ENCODE measurements at places on chromosomes 16 and 17.

DNA sequence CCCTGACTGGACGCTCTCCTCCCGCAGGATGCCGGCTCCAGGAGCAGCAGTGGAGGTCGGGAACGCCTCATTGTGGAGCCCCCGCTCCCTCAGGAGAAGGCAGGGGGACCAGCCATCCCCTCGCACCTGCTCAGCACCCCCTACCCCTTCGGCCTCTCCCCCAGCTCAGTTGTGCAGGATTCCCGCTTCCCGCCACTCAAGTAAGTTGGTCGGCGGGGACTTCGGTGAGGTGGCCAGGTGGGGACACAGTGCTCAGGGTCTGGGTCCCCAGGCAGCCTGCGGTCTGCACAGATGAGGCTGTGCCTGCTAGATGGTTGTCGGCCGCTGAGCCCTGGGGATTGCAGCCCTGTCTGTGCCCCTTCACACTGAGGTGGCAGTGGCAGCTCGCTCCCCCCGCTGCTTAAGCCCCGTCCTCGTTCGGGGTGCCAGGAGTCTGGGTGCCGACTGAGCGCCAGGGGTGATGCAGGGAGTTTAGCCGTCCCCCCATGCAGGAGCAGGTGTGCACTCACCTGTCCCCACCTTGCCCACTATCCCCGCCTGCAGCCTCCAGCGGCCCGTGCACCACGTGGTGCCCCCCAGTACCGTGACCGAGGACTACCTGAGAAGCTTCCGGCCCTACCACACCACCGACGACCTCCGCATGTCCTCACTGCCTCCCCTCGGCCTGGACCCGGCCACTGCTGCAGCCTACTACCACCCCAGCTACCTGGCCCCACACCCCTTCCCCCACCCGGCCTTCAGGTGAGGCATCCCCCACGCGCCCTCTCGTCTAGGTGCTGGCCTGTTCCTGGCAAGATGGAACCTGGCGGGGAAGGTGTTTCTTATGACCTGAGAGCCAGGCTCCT is 34.3 kb downstream of the GINS2 start:
- no peak for DNase-seq

DNA sequence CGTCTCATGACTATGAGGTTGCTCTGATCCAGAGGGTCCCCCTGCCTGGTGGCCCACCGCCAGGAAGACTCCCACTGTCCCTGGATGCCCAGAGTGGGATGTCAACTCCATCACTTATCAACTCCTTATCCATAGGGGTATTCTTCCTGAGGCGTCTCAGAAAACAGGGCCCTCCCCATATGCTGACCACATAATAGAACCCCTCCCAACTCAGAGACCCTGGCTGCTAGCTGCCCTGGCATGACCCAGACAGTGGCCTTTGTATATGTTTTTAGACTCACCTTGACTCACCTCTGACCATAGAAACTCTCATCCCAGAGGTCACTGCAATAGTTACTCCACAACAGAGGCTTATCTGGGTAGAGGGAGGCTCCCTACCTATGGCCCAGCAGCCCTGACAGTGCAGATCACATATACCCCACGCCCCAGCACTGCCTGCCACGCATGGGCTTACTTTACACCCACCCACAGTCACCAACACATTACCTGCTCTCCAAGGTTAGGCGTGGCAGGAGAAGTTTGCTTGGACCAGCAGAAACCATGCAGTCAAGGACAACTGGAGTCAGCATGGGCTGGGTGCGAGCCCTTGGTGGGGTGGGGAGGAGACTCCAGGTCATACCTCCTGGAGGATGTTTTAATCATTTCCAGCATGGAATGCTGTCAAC is 2.3 kb upstream of the G6PC1 start:
- no peak for DNase-seq

- no peak for DNase-seq
Measured at GRCh38 chr17:81992306-81993102, 15.1 kb downstream of the ASPSCR1 start.

DNA sequence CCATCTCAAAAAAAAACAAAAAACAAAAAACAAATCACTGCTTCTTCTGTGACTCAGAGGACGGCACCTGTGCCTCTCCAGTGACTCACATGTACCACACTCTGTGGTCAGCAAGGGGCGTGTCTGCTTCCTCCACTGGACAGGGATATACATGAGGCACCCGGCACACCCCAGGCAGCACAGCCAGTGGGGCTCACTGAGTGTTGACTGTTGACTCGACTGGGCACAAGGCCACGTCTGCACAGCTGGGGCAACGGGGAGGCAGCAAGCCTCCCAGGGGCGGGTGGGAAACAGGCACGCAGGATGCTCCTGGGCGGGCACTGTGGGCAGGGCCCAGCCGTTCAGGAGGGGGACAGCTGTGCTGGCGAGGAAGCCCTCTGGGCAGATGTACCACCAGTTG is 64.1 kb downstream of the TIMM22 start:
- DNase-seq: peak; percentile 82

DNA sequence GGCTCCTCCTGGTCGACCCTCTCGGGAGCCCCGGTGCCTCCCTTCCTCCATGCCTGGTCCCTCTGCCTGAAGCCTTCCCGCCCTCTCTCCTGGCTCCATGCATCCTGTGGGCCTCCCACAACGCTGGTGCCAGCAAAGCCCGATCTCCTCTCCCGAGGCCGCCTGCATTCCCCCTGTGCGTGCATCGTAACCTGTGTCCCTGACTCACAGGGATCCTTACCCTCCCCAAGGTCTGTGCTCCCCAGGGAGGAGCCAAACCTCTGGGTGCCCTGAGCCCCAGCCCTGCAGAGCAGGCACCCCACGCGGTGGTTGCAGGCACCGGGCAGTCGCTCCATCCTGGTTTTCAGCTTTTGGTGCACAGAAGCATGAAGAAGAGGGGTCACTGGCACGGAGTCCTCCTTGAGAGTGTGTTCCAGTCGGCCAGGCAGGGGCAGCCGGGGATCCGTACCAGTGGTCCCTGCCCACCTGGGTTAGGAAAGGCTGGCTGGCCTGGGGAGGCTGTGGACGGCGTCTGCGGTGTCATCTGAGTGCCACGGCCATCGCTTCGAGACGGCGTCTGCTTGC is 1.8 kb upstream of the ENPP7 start:
- DNase-seq: no peak

GRCh38 chr16:14303639-14304394 is 232.7 kb downstream of the MRTFB start:
- no peak for DNase-seq

DNA sequence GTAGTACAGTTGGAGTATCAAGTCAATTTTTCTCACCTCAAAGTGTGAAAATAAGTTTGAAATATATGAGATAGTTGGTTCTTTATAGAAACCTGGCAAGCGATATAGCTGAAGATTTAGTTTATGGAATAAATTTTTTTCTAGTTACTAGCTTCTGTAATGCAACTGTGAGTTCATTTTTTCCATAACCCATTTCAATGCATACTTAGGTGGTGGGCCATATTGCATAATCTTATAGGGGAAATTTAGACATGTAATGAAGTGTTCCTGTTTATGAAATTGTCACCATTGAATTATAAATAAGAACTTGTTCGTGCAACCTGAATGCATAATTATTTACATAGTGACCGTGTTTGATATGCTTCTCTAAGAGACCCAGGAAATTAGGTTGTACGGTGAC is 9.0 kb downstream of the MOSMO start:
- DNase-seq: peak; percentile 46

- DNase-seq: no peak
Measured at GRCh38 chr16:66798161-66798560, 3.2 kb downstream of the TERB1 start.

DNA sequence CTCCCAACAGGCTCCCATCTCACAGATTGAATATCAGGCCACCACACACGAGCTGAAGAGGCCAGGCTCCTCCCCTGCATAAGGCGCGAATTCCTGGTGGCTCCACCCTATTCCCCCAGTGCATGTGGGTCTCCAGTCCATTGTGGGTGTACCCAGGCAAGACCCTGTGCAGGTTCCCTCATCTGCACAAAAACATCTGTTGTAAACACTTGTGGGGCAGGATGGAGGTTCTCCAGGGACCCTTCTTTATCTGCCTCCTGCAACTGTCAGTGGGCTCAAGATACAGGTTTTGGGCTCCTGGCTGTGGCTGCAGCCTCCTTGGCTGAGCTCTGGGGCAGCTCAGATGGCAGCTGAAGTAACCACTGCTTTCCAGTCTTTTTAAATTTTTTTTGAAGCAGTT is 17.6 kb upstream of the LGALS9 start:
- no peak for DNase-seq

DNA sequence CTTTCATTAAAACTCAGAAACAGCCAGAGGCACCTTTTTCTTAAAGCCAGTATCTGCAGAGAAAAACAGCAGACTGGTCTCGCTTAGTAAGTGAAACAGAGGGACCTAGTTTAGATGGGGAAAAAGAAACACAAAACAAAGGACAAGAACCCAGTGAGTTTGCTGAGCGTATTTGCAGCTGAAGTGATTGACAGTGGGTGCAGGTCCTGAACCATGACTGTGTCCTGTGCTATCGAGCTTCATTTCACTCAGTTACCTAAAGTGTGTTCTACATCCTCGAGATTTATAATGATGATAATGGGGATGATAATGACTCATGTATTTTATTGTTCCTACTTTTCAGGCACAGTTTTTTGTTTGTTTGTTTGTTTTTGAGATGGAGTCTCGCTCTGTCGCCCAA is 31.7 kb upstream of the WFIKKN2 start:
- DNase-seq: no peak

GRCh38 chr17:8122924-8123694 is 797 bp downstream of the HES7 start:
- DNase-seq: no peak

DNA sequence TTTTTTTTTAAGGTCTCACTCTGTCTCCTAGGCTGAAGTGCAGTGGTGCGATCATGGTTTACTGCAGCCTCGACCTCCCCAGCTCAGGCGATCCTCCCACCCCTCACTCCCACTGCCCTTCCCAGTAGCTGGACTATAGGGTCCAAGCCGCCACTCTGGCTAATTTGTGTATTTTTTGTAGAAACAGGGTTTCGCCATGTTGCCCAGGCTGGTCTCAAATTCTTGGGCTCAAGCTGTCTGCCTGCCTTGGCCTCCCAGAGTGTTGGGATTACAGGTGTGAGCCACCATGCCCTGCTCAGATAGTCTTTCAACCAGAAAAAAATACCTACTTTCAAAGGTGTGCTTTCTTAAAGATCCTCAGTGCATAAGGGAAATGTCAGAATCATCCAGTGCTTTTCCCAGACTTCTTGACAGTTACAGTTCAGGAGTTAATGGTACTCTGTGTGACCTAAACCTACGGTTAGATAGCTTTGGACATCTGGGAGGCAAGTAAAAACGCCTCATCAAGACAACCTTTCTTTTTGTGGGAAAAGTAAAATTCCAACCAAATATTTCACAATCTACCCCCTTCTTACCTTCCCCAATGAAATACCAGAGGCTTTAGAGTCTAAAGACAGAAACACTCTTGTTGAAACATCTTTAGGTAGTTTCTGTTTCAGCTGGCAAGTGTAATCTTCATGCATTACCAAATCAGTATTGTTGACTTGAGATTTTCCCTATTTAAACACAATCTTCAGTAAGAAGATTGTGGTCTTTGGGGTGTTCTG is 6.8 kb downstream of the RSPRY1 start:
- DNase-seq: no peak

DNA sequence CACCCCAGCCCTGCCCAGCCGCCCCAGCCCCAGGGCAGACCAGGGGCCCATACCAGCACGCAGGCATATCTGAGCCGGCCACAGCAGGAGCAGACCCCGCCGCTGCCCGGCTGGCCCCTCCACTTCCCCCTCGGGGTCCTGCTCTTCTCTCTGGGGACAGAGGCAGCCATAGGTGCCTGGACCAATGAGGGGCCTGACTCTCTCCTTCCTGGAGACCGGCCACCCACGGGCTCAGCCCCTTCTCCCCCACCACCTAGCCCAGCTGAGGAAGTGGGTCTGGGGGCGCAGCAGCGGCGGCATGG is 3.8 kb downstream of the TMC6 start:
- DNase-seq: no peak

DNA sequence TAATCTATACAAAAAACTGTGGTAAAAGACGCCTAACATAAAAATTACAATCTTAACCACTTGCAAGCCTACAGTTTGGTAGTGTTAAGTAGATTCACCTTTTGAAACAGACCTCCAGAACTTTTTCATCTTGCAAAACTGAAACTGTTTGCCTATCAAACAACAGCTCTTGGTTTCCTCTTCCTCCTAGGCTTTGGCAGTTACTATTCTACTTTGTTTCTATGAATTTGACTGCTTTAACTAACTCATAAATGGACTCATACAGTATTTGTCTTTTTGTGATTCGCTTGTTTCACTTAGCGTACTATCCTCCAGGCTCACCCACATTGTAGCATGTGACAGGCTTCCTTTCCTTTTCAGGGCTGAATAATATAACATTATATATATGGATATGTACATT is 97.0 kb downstream of the PRKCA start:
- no peak for DNase-seq

- DNase-seq: peak; percentile 67
Measured at GRCh38 chr17:8324923-8325322, 14.7 kb upstream of the ODF4 start.

GRCh38 chr17:57085448-57086068 is 512 bp downstream of the AKAP1 start:
- peak; percentile 60 for DNase-seq

All from suppressor macrophage treated with lipopolysaccharide for 1 hour (primary cell).